SJSA1 (cell line): ENCODE measurements at places on chromosomes 13 and 19.

DNA sequence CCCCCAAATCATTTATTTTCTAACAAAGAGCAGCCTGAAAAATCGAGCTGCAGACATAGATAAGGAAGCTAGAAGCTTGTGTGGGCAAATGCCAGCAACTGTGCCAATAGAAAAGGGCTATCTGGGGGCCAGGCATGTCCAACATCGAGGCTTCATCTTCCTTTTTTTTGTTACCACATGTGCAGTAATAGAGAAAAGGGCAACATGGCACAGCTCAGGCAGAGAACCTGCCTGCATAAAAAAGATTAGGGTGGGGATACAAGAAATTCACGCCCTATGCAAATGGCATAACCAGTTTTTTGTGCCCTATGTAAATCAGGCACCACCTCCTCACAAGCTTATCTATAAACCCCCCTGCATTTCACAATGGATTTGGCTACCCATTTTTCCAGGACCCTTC is 60.4 kb upstream of the ABCC4 start:
- DNase-seq, result no peak
- H3K4me1 ChIP-seq, result no peaks in the 10 kb centered on the region
- H3K4me3 ChIP-seq, result no peak overlapping the region
- H3K27ac ChIP-seq, result no peak overlapping the region
- H3K27me3 ChIP-seq, result no peaks in the 10 kb centered on the region
- H3K36me3 ChIP-seq, result no peaks in the 10 kb centered on the region

GRCh38 chr13:20291037-20291436 is 58.9 kb upstream of the GJB6 start:
- H3K36me3 ChIP-seq, result no peaks in the 10 kb centered on the region
- H3K27me3 ChIP-seq, result no peaks in the 10 kb centered on the region
- DNase-seq, result no peak
- no peak overlapping the region for H3K27ac ChIP-seq

DNA sequence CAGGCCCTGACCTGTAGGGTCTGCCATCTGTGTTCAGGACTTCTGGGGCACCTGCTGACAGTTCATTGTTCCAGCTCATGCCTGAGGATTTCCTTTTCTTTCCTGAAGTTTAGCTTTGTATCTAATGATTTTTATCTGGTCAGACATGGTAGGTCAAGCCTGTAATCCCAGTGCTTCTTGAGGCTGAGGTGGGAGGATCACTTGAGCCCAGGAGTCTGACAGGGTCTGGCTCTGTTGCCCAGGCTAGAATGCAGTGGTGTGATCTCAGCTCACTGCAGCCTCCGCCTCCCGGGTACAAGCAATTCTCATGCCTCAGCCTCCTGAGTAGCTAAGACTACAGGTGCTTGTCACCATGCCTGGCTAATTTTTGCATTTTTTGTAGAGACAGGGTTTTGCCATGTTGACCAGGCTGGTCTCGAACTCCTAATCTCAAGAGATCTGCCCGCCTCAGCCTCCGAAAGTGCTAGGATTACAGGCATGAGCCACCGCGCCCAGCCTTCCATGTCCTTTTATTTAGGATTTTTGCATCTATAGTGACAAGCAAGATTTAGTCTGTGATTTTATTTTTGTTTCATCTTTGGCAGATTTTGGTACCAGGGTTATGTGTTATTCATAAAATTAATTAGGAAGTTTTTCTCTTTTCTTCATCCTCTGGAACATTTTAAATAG is 33.2 kb downstream of the CHST8 start:
- peaks cover 24% of the 10 kb centered on the region for H3K27me3 ChIP-seq
- H3K36me3 ChIP-seq, result no peaks in the 10 kb centered on the region
- DNase-seq, result no peak
- H3K4me3 ChIP-seq, result no peak overlapping the region
- H3K27ac ChIP-seq, result no peak overlapping the region

DNA sequence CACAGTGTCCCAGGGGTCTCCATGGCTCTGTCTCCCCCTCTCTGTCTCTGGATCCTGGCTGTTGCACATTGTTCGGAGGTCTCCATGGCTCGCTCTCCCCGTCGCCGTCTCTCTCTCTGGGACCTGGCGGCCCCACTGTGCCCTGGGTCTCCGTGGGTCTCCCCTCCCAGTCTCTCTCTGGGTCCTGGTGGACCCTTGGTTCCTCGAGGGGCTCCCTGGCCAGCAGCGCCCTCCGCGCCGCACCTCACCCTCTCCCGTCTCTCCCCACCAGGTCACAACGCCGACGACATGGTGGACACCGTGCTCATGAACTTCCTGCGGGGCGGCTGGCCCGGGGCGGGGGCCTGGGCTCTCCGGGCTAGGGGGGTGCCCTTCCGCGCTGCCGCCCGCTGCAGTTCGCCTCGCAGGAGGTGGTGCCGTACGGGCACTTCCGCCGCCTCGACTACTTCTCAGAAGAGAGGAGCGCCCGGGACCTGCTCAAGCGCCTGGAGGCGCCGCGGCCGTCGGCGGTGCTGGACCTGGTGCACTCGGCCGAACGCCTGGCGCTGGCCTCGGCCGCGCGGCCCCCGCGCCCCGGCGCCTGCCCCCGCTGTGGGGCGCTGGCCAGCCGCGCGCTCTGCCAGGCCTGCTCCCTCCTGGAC is 29.1 kb downstream of the SIGLEC5 start:
- no peaks in the 10 kb centered on the region for H3K27me3 ChIP-seq
- H3K27ac ChIP-seq, result no peak overlapping the region
- H3K4me3 ChIP-seq, result no peak overlapping the region
- no peaks in the 10 kb centered on the region for H3K4me1 ChIP-seq
- no peaks in the 10 kb centered on the region for H3K36me3 ChIP-seq

GRCh38 chr13:37473035-37473434 is 125.5 kb downstream of the POSTN start:
- H3K4me3 ChIP-seq, result no peak overlapping the region
- no peaks in the 10 kb centered on the region for H3K27me3 ChIP-seq
- no peak overlapping the region for H3K27ac ChIP-seq
- no peak for DNase-seq
- H3K36me3 ChIP-seq, result no peaks in the 10 kb centered on the region

- DNase-seq, result no peak
- H3K27ac ChIP-seq, result no peak overlapping the region
- H3K4me1 ChIP-seq, result no peaks in the 10 kb centered on the region
- H3K27me3 ChIP-seq, result no peaks in the 10 kb centered on the region
- H3K4me3 ChIP-seq, result no peak overlapping the region
Observed at GRCh38 chr13:72849571-72849970, 67.6 kb downstream of the PIBF1 start.

- no peaks in the 10 kb centered on the region for H3K4me1 ChIP-seq
- H3K4me3 ChIP-seq, result no peak overlapping the region
- H3K27ac ChIP-seq, result no peak overlapping the region
- H3K36me3 ChIP-seq, result no peaks in the 10 kb centered on the region
- no peak for DNase-seq
- H3K27me3 ChIP-seq, result no peaks in the 10 kb centered on the region
Observed at GRCh38 chr13:75050419-75051046, 431.4 kb downstream of the TBC1D4 start.

DNA sequence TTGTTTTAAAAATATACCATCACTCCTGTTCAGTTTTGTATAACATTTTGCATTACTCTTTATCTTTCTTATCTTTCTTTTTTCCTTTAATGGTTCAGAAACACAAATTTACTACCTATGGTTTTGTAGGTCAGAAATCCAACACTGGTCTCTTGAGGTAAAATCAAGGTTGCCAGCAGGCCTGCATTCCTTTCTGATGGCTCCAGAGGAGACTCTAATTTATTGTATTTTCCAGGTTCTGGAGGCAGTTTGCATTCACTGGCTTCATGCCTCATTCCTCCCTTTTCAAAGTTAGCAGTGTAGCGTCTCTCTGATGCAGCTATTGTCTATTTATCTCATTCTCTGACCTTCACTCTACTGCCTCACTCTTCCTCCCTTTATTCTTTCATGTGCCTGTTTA is 767.4 kb downstream of the SLITRK6 start:
- H3K36me3 ChIP-seq, result no peaks in the 10 kb centered on the region
- no peaks in the 10 kb centered on the region for H3K4me1 ChIP-seq
- no peaks in the 10 kb centered on the region for H3K27me3 ChIP-seq
- no peak overlapping the region for H3K27ac ChIP-seq

GRCh38 chr19:4324228-4324627 is 14.4 kb downstream of the STAP2 start:
- no peaks in the 10 kb centered on the region for H3K36me3 ChIP-seq
- no peak for DNase-seq
- H3K4me1 ChIP-seq, result peaks cover 18% of the 10 kb centered on the region
- peaks cover 5% of the 10 kb centered on the region for H3K27me3 ChIP-seq

GRCh38 chr13:44853641-44854040 is 135.6 kb downstream of the NUFIP1 start:
- H3K4me3 ChIP-seq, result no peak overlapping the region
- H3K36me3 ChIP-seq, result no peaks in the 10 kb centered on the region
- no peaks in the 10 kb centered on the region for H3K27me3 ChIP-seq
- H3K4me1 ChIP-seq, result no peaks in the 10 kb centered on the region
- H3K27ac ChIP-seq, result no peak overlapping the region

DNA sequence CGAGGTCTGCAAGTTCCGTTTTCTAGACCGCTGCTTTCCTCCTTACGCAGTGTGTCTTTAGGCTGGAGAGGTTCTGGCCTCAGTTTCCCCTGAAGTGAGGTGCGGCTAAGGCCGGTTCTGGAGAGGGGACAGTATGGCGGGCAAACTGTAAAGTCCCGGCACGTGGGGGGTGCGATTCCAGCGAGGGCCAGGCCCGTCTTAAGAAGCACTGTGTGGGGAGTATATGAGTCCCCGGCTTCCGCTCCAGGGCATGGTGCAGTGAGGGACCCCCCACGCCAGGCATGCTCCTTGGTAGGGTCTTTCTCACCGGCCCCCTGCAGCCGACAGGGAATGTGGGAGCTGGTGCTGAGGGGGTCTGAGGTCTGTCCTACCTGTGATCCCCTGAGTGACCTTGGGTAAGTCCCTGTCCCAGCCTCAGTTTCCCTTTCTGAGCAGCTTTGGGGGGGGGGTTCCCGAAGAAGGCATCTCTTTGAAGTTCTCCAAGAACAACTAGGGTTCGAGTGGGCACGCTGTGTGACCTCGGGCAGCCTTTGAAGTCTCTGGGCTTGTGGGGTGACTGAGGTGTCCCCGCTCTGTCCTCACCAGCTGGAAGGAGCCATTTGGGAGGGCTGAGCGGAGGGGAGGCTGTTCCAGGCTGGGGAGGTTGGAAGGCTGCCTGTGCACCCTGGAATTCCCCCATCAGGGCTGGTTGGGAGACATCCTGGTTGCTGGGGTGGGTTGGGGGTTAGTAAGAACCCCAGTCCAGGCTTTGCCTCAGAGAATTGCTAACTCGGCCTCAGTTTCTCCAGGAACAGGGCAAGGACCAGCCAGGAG is 1.5 kb downstream of the NFIC start:
- peak overlapping the region; percentile 74 for H3K4me3 ChIP-seq
- peaks cover 31% of the 10 kb centered on the region for H3K36me3 ChIP-seq
- peaks cover 39% of the 10 kb centered on the region for H3K4me1 ChIP-seq
- H3K27me3 ChIP-seq, result no peaks in the 10 kb centered on the region

- no peak for DNase-seq
- no peak overlapping the region for H3K4me3 ChIP-seq
- peaks cover 24% of the 10 kb centered on the region for H3K4me1 ChIP-seq
- H3K27ac ChIP-seq, result no peak overlapping the region
- no peaks in the 10 kb centered on the region for H3K27me3 ChIP-seq
Observed at GRCh38 chr19:3136684-3137055, 837 bp downstream of the GNA15 start.

- H3K27me3 ChIP-seq, result no peaks in the 10 kb centered on the region
- no peak overlapping the region for H3K27ac ChIP-seq
Observed at GRCh38 chr13:77429320-77430142, 102.6 kb upstream of the MYCBP2 start.

DNA sequence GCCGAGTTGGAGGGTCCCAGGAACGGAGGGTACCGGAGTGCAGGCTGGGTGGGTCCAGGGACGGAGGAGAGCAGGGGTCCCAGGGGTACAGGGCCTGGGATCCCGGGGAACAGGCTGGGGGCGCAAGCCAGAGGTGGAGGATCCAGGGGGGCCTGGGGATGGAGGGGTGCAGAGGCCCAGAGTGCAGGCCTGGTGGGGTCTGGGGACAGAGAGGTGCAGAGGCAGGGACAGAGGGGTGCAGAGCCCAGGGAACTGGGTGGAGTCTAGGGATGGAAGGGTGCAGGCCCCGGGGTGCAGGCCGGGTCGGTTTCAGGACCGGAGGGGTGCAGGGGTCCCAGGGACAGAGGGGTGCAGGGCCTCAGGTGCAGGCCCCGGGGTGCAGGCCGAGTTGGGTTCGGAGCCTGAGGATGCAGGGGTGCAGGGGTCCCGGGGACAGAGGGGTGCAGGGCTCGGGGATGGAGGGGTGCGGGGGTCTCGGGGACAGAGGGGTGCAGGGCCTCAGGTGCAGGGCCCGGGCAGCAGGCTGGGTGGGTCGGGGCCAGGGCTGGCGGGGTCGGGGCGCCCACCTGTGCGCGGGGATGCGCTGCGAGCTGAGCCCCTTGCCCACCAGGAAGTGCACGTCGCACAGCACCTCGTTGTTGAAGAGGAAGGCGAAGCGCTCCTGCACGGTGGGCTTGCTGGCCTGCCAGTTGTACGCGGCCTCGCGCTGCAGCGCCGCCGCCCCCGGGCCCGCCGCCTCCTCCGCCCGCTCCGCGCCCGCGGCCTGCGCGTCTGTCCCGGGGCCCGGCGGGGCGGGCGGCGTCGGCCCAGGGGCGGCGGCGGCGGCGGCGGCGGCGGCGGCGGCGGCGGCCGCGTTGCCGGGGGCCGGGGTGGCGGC is 545 bp downstream of the BTBD2 start:
- 0 out of 2 replicates have a peak, but pooled peaks cover 3% of the 10 kb centered on the region for H3K4me1 ChIP-seq
- peak overlapping the region; percentile 51 for H3K4me3 ChIP-seq
- no peak for DNase-seq
- no peaks in the 10 kb centered on the region for H3K36me3 ChIP-seq
- H3K27me3 ChIP-seq, result no peaks in the 10 kb centered on the region
- no peak overlapping the region for H3K27ac ChIP-seq

- H3K4me3 ChIP-seq, result no peak overlapping the region
- H3K27me3 ChIP-seq, result peaks cover 48% of the 10 kb centered on the region
- DNase-seq, result no peak
Observed at GRCh38 chr13:99693852-99694611, 192.8 kb downstream of the TM9SF2 start.

- no peak overlapping the region for H3K27ac ChIP-seq
- no peaks in the 10 kb centered on the region for H3K36me3 ChIP-seq
- H3K4me3 ChIP-seq, result no peak overlapping the region
- H3K27me3 ChIP-seq, result no peaks in the 10 kb centered on the region
- peaks cover 15% of the 10 kb centered on the region for H3K4me1 ChIP-seq
Observed at GRCh38 chr13:46605076-46605824, 52.3 kb downstream of the LRCH1 start.

DNA sequence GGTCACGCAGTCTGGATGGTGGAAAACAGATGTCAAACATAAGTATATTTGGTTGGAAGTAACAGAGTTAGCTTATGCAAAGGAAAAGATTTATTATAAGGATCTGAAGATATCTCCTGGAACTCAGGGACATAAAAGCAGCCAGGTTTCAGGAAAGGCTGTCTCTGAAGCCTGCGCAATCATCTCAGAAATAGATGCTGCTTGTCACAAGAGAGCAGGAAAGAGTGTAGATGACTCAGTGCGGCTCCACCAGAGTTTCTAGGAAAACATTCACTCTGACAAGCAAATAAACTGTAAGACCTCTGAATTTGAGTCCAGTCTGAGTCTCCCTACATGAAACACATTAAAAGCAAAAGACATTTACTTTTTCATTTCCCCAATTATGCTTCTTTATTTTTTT is 220.4 kb upstream of the HTR2A start:
- H3K27me3 ChIP-seq, result no peaks in the 10 kb centered on the region
- H3K27ac ChIP-seq, result no peak overlapping the region
- H3K4me3 ChIP-seq, result no peak overlapping the region
- DNase-seq, result no peak
